ENCODE measurements at places on chromosomes 6 and 20.

DNA sequence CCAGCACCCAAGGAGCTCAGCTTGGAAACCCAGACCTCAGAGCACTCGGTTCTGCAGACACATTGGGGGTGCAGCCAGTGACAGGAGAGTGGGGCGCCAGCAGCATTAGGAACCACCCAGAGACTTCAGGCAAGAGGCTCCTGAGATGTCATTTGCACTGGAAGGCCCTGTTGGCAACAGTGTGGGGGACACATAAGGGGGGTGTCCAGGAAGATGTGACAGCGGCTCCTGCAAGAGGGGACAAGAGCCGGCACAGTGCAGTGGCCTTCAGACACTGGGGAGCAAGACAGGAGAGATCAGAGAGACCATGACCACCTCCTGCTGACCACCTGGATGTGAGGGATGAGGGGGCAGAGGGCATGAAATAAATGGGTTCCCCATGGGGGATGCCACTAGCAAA, 207.1 kb upstream of the SNX9 start:
- no peaks in the 10 kb centered on the region for H3K27me3 ChIP-seq
- H3K36me3 ChIP-seq, result no peaks in the 10 kb centered on the region
- no peak for DNase-seq

DNA sequence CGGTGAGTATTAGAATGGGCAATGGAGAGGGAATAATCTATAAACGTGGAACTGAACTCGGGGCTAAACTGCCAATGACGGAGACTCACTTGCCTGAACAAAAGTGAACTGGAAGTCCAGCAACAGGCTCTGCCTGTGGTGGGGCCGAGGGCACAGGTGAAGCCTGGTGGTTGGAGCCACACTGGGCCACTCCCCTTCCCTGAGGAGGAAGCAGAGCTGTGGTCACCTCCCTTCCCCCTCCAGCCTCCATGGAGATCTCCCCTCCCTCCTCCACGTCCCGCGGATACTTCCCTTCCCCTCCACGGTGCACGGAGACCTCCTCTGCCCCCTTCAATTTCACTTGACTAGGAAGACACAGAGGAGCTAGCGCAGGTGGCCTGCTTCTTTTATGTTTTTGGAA, 14.7 kb upstream of the DSP start:
- DNase-seq, result no peak
- no peak overlapping the region for H3K27ac ChIP-seq
- H3K36me3 ChIP-seq, result no peaks in the 10 kb centered on the region
- H3K27me3 ChIP-seq, result peaks cover 61% of the 10 kb centered on the region
- H3K4me1 ChIP-seq, result no peaks in the 10 kb centered on the region

GRCh38 chr6:63543982-63544381, 28.3 kb upstream of the LOC128125822 start:
- peaks cover 44% of the 10 kb centered on the region for H3K27me3 ChIP-seq
- H3K27ac ChIP-seq, result no peak overlapping the region
- peaks cover 1% of the 10 kb centered on the region for H3K4me1 ChIP-seq
- DNase-seq, result no peak
- H3K4me3 ChIP-seq, result no peak overlapping the region
- no peaks in the 10 kb centered on the region for H3K36me3 ChIP-seq

GRCh38 chr6:155693573-155694418, 238.2 kb upstream of the NOX3 start:
- H3K4me1 ChIP-seq, result no peaks in the 10 kb centered on the region
- no peak for DNase-seq
- H3K27me3 ChIP-seq, result no peaks in the 10 kb centered on the region
- H3K36me3 ChIP-seq, result no peaks in the 10 kb centered on the region

DNA sequence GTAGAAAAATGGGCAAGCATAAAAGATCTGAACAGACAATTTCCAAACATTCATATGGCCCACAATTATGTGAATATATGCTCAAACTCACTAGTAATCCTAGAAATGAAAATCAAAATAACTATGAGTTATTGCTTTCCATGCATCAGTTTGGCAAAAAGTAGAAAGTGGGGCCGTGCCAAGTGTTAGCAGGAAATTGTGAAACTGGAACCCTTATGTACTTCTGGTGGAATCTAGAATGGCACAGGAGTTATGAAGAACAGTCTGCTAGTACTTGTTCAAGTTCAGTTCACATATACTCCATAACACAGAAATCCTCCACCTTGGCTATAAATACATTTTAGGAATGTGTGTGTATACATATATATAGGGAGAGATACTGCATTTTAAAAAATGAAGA, 89.8 kb downstream of the EYA2 start:
- H3K4me3 ChIP-seq, result no peak overlapping the region
- no peak overlapping the region for H3K27ac ChIP-seq
- peaks cover 6% of the 10 kb centered on the region for H3K4me1 ChIP-seq

GRCh38 chr20:43558412-43559146, at the start of gene SGK2:
SGK2 (plus strand) TSS chr20:43559027; CDS start chr20:43566496, 7,469 bp downstream.
- H3K27ac ChIP-seq, result no peak within 1 kb of the TSS
- no peak for DNase-seq
- no peaks in the 10 kb centered on the region for H3K36me3 ChIP-seq
- H3K4me3 ChIP-seq, result no peak within 1 kb of the TSS
- H3K27me3 ChIP-seq, result no peaks in the 10 kb centered on the region

DNA sequence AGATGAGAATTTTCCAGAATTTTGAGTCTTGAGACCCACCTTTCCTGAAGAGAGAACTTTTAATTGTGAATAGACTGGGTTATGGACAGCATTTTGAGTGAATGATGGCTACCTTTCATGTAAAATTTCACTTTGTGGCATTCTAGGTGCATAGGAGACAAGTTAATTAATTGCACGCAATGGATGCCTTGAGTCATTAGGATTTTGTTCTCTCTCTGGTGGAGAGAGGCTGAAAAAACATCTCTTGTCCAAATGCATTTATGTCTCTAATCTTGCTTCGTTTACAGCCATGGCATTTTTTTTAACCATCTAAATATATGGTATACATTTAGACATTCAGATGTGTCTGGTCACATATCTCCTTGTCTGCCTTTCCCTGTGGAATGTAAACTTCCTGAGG, 3.1 kb downstream of the RHAG start:
- H3K4me3 ChIP-seq, result no peak overlapping the region
- no peaks in the 10 kb centered on the region for H3K4me1 ChIP-seq
- H3K27me3 ChIP-seq, result no peaks in the 10 kb centered on the region
- DNase-seq, result no peak
- H3K27ac ChIP-seq, result no peak overlapping the region
- H3K36me3 ChIP-seq, result no peaks in the 10 kb centered on the region

- H3K27ac ChIP-seq, result no peak overlapping the region
- no peaks in the 10 kb centered on the region for H3K36me3 ChIP-seq
- H3K4me3 ChIP-seq, result no peak overlapping the region
These were observed 263.9 kb downstream of the PHF3 start for GRCh38 chr6:63899550-63899949.

DNA sequence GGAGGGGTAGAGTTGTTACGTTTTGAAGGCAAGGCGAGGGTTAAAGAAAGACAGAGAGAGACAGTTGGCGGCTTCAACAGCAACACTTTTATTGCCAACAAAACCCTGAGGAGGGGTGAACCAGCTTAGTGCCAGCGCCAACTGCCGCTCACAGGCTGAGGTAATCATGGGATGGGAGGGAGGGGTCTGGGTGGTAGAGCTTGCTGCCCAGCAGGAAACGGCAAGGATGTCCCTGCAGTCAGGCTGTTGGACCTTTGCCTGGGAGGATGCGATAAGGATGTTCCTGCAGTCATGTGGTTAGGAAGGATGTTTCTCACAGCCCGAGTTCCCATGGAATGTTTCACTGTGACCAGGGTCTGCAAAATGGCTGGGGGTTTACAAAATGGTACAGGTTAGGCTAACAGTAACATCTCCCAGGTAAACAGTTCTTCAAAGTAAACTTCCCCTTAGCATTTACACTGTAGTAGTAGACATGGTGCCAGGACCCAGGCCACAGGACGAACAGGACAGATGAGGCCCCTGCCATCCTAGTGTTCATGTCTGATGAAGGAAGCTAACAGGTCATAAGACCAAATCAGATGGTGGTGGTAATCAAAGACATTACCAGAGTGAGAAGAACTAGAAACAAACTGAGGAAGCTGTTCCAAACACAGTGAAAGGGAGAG, 647.3 kb upstream of the DEFB115 start:
- DNase-seq, result no peak
- H3K27me3 ChIP-seq, result no peaks in the 10 kb centered on the region
- no peaks in the 10 kb centered on the region for H3K4me1 ChIP-seq
- no peak overlapping the region for H3K27ac ChIP-seq
- H3K36me3 ChIP-seq, result no peaks in the 10 kb centered on the region
- no peak overlapping the region for H3K4me3 ChIP-seq

GRCh38 chr20:38290829-38291814, 12.8 kb upstream of the BPI start:
- H3K36me3 ChIP-seq, result no peaks in the 10 kb centered on the region
- no peak for DNase-seq
- H3K27ac ChIP-seq, result no peak overlapping the region
- H3K27me3 ChIP-seq, result peaks cover 45% of the 10 kb centered on the region

GRCh38 chr6:31060145-31060544, 49.9 kb downstream of the MUC22 start:
- no peak overlapping the region for H3K27ac ChIP-seq
- no peak overlapping the region for H3K4me3 ChIP-seq
- H3K27me3 ChIP-seq, result peaks cover under 1% of the 10 kb centered on the region
- DNase-seq, result no peak
- no peaks in the 10 kb centered on the region for H3K36me3 ChIP-seq
- H3K4me1 ChIP-seq, result peaks cover 8% of the 10 kb centered on the region

DNA sequence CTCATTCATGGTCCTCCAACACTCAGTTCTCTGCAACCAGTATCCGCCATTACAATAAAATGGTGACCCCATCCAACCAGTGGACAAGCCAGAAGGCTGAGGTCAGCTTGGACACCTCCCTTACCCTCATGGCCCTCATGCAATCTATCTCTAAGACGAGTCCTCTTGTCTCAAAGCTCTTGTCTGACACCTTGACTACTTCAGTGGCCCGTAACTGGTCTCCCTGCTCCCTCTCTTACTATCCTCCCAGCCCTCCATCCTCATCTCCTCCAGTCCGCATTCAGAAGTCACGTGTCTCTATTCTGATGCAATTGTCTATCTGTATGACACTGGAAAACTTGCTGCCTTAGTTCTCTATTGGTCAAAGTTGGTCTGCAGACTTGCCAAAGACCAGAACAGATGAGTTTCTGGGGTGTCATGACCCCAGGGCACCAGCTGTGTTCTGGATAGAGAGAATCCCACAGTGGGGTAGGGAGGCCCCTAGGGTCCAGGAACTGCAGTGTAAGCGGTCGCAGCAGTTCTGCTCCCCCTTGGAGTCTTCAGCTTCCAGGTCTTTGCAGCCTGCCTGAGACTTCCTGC, 59.6 kb upstream of the RNF24 start:
- no peak for DNase-seq
- no peaks in the 10 kb centered on the region for H3K36me3 ChIP-seq
- no peak overlapping the region for H3K27ac ChIP-seq
- no peaks in the 10 kb centered on the region for H3K27me3 ChIP-seq
- peaks cover 10% of the 10 kb centered on the region for H3K4me1 ChIP-seq

DNA sequence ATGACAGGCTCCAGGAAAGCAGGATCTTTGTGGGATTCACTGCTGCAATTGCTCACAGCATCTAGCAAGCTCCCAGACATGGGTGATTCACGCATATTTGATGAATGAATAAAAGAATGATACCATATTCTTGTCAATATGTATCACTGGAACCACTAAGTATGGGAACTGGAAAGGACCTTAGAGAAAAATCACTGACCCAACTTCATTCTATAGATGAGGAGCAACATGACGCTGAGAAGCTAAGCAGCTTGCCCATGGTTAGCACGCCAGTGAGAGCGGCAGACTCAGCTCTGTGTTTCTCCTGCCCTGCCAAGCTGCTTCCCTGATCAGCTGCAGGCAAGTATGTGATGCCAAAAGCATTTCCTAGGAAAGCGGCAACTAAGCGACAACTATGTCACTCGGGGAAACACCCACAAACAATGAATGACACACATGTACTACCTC, 66.8 kb downstream of the PPP1R3G start:
- no peak overlapping the region for H3K27ac ChIP-seq

- peak overlapping the region; percentile 88 for H3K27ac ChIP-seq
- peak; percentile 58 for DNase-seq
- peaks cover 56% of the 10 kb centered on the region for H3K4me1 ChIP-seq
- peak overlapping the region; percentile 83 for H3K4me3 ChIP-seq
- peaks cover 14% of the 10 kb centered on the region for H3K36me3 ChIP-seq
- H3K27me3 ChIP-seq, result no peaks in the 10 kb centered on the region
These were observed 1.4 kb downstream of the RREB1 start for GRCh38 chr6:7108964-7109836.

- H3K4me3 ChIP-seq, result no peak overlapping the region
- H3K36me3 ChIP-seq, result peaks cover 28% of the 10 kb centered on the region
- peak overlapping the region; percentile 76 for H3K27ac ChIP-seq
These were observed 30.2 kb upstream of the RNF8 start for GRCh38 chr6:37323580-37323979.

- no peaks in the 10 kb centered on the region for H3K36me3 ChIP-seq
- DNase-seq, result no peak
- H3K4me1 ChIP-seq, result no peaks in the 10 kb centered on the region
These were observed 343.7 kb upstream of the IRAK1BP1 start for GRCh38 chr6:78523622-78524021.

- H3K36me3 ChIP-seq, result no peaks in the 10 kb centered on the region
- H3K4me3 ChIP-seq, result no peak overlapping the region
- no peak overlapping the region for H3K27ac ChIP-seq
- peaks cover 5% of the 10 kb centered on the region for H3K4me1 ChIP-seq
These were observed 37.5 kb downstream of the HNF4A start for GRCh38 chr20:44392776-44393607.

DNA sequence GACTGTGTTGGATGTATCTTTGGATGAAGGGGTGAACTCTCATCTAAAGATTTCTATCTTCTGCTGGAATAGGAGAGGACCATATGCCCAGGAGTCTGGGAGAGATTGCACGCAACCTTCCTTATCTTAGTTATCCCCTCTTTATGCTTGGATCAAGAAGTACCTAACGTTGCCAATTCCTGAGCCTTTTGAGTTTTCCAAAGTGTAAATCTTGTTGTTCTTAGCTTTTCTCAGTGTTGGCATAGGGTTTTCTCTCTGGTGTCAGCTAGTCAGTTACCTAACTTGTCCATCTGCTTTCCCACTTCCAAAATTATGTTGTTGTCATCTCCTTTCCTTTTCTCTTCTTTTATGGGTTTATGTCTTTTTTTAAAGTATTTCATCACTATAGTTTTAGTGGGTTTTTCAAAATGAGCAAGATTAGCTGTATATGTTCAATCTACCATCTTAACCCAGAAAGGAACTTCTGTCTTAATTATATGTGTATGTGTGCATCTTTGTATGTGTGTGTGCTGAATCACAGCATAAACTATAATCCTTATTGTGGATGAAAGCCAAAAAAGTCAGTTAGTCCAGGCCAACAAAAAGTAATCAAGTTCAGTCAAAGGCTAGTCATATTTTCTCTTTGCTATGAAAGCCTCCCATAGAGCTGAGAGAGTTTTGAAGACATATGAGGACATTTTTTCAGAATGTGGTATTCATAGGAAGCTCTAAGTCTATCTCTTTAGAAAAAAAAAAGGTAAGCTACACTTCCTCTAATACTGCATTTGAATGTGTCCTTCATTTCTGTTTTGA, 72.1 kb downstream of the KHDC1L start:
- H3K36me3 ChIP-seq, result peaks cover 2% of the 10 kb centered on the region
- no peak overlapping the region for H3K4me3 ChIP-seq
- H3K4me1 ChIP-seq, result no peaks in the 10 kb centered on the region

GRCh38 chr6:11066505-11067347, 22.6 kb upstream of the ELOVL2 start:
- H3K27me3 ChIP-seq, result peaks cover 10% of the 10 kb centered on the region
- DNase-seq, result no peak
- no peak overlapping the region for H3K4me3 ChIP-seq
- H3K27ac ChIP-seq, result no peak overlapping the region

- H3K4me1 ChIP-seq, result peaks cover 41% of the 10 kb centered on the region
- peak overlapping the region; percentile 52 for H3K27ac ChIP-seq
- no peak overlapping the region for H3K4me3 ChIP-seq
- H3K27me3 ChIP-seq, result peaks cover 31% of the 10 kb centered on the region
- H3K36me3 ChIP-seq, result no peaks in the 10 kb centered on the region
These were observed 6.8 kb upstream of the HLA-B start for GRCh38 chr6:31363811-31364210.
